ENCODE measurements at places on chromosomes 5 and 9.

- no peak for DNase-seq
Observed at GRCh38 chr9:127626752-127627493, 14.8 kb downstream of the STXBP1 start.

DNA sequence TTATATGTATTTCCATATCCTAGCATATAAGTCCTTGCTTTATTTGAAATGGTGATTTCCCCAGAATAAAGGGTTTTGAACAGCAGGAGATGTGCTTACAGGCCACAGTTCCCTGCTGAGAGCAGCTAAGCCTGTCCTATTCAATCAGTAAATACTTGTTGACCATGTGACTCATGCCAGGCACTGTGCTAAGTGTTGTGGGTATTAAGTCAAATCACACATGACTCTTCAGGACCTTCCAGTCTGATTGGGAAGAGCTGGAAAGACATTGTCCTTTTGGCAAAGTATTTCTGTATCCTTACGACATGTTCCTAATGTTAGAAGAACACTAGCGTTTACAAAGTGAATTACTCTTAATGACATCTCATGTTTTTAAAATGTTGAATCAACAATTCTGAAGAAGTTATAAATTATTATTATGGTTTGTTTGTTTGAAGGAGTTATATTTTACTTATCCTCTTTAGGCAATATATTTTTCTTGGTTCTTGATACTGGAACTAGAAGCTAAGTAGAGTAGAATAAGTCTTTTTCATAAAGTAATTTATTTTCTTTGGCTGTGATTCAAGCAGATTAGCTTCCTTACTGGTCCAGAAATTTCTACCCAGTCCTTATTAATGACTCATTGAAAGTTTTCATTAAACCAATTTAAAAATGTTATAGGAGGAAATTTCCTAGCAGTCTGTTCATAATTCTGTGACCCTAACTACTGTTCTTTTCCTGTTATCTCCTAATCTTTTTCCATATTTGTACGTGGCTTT, 82.1 kb downstream of the GAPVD1 start:
- peak; percentile 66 for DNase-seq

DNA sequence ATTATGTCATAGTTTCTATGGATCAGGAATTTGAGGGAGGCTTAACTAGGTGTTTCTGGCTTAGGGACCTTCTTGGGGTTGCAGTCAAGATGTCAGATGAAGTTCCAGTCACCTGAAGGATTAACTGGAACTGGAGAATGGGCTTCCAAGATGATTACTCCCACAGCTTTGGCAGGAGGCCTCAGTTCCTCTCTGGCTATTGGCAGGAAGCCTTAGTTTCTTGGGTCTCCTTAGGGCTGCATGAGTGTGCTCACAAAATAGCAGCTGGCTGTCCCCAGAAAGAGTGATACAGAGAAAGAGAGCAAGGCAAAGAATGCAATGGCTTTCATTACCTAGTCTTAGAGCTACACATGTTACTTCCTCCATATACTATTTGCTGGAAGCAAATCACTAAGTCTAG, 138.1 kb upstream of the TLE4 start:
- DNase-seq: no peak

GRCh38 chr5:132812123-132812765, 858 bp upstream of the SOWAHA start:
- DNase-seq: no peak

DNA sequence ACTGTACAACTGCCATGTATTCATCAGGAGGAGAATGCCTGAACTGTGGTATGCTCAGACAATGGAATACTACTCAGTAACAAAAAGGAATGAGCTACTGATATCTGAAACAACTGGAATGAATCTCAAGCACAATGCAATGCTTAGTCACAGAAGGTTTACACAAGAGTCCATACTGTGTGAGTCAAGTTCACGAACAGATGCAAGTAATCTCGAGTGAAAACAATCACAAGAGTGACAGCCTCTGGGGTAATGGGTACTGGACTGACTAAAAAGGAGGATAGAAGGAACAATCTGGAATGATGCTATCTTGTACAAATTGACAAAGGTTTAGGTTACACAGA, 19.5 kb upstream of the GOLGA1 start:
- DNase-seq: peak; percentile 16

DNA sequence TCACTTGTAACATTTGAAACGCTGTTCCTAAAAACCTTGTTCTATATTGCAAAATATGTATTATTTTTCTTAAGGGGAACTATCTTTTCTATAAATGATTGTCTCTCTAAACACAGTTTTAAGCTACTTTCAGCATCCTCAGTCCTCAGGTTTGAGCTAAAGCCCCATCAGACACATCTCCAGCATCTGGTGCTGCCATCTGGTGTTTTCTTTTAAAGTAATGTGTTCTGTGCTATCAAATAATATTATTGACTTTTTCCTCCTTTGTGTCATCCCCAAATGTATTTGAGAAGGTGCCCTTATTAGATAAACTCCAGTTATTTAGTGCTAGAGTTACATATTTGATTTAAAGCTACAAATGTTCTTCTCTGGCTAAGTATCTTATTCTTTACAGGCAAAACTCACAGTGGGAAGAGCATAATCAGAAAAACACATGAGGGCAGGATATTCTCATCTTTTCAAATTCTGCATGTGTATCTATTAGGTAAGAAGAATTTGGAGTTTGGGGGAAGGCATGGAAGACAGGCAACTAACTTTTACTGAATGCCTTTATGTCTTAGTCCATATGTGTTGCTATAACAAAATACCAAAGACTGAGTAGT, 27.5 kb downstream of the ZNF474 start:
- DNase-seq: peak; percentile 82

DNA sequence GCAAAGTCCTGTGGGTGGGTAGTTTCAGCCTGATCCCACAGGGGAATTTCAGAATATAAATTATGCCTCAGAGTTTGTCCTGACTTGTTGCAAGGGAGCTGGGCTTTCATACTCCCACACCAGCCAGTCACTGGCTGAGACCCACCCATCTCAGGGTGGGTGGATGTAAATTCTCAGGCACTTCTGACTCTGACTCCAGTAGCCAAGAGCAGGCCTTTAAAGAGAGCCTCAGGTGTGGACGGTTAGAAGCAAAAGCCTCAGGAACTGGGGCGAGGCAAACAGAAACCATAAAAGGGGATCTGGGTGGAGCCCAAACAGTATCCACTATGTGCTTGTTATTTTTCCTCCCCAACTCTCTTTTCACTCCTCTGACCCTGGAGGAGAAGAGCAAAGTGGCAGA, 28.6 kb upstream of the FBXW11 start:
- DNase-seq: no peak

Data from fibroblast of the aortic adventitia (primary cell).